ENCODE measurements at places on chromosomes 1 and 21.

- DNase-seq: no peak
Measured at GRCh38 chr1:9658199-9658598, 6.7 kb downstream of the PIK3CD start.

DNA sequence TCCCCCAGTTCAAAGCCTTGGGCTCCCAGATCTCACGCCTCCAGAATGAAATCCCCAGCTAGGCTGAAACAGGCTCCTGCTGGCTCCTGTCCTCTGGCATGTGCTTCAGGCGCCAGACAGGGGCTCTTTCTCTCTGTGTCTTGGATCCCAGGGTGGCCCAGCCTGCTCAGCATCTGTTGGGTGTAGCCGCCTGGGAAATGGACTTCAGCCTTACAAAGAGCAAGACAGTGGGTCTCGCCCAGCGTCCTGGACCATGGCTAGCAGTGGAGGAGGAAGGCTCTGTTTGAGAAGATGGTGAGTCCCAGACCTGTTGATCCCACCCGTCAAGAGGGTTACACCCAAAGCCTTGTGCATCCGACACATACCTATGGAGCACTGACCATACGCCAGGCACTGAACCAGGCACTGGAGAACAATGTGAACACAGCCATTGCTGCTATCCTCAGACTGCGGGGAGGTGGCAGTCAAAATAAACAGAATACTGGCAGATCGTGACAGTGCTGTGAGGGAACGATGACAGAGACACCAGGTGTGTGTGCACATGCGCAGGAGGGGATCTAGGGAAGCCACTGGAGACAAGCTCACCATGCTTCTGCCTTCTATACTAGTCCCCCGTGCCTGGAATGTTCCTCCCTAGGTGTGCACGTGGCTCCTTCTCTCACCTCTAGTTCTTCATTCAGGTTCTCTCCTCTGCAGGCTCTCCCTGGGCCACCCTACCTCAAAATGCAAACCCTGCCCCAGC is 93.0 kb upstream of the GCLM start:
- DNase-seq: no peak

GRCh38 chr1:77170687-77171086 is 48.5 kb downstream of the PIGK start:
- peak; percentile 21 for DNase-seq

DNA sequence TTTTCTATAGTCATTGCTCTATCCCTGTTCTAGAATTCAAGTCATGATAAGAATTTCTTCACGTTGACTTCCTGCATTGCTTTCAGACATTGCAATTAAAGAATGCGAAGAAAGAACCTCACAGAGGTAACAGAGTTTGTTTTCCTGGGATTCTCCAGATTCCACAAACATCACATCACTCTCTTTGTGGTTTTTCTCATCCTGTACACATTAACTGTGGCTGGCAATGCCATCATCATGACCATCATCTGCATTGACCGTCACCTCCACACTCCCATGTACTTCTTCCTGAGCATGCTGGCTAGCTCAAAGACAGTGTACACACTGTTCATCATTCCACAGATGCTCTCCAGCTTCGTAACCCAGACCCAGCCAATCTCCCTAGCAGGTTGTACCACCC is 10.6 kb downstream of the APCS start:
- no peak for DNase-seq

Data from OCI-M1 (cell line).